ENCODE measurements at places on chromosomes 1 and 21.

DNA sequence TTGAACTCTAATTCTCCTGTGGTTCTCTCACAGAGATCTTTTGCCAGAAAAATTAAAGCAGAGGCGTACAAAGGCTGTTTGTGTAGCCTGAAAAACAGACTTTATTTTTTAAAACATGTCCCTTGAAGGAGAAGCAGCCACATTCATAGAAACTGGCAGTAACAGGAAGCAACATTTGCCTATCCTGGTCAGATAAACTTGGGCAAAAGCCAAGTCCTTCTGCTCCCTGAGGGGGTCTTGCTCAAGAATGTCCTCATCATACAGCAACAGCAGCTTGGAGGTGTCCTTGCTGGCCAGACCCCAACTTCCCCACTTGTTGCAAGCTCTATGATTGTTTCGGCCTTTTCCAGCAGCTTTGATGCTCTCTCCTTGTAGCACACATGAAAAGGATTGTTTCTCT is 36.3 kb downstream of the MSTO1 start:
- no peak for DNase-seq

DNA sequence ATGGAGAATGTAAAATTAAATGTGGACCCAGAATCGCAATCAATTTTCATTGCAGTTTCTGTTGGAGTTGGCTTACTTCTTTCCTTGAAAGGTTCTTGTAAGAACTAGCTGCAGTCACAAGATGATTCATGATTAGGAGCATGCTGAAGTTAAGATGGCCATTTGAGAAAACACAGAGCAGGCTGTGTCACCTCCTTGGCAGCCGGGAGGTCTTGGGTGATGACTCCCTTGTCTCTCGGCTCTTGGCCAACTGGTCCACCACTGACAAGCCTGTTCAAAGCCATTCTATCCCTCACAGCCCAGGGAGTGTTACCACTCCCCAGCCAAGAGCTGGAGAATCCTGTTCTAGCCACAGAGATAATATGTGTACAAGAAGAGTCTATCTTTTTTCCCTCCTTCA is 40.6 kb downstream of the OPTC start:
- no peak for DNase-seq

- DNase-seq, result no peak
Measured at GRCh38 chr1:245770156-245770555, 615.4 kb downstream of the KIF26B start.

DNA sequence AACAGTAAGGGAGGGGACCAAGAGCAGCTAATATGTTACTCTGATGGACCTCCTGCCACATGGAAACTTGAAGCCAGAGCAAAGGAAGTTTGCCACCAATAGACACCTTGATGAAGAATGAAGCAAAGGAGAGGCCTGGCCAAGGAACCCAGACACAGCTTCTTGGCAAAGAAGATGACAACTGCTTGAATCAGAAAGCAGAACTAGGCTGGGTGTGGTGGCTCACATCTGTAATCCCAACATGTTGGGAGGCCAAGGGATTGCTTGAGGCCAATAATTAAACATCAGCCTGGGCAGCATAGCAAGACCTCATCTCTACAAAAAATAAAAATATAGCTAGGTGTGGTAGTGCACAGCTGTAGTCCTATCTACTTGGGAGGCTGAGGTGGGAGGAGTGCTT is 31.7 kb upstream of the CAPZB start:
- DNase-seq, result no peak

DNA sequence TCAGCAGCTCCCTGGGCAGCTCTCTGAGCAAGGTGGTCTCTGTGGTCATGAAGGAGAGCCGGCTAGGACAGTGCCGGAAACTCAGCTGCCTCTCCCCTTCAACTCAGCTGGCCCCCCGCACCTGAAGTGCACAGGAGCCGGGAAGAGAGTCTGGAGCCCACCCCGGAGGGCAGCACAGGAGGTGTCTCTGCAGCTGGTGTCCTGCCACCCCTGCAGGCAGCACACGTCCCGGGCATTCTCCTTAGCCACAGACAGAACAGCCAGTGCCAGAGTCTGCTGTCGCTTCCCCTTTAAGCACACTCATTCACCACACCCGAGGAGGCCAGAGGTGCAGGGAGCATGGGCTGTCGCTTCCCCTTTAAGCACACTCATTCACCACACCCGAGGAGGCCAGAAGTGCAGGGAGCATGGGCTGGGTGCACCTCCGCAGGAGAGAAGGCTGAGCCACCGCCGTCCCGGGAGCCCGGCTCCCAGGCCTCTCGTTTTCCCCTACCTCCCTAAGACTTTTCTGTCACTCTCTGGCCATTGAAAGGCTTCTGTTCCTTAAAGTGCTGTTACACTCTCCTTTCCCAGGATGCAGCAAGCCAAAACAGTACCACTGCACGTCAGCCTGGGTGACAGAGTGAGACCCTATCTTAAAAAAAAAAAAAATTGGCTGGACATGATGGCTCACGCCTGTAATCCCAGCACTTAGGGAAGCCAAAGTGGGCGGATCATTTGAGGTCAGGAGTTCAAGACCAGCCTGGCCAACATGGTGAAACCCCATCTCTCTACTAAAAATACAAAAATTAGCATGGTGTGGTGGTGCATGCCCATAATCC is 16.9 kb upstream of the SAMD11 start:
- no peak for DNase-seq

DNA sequence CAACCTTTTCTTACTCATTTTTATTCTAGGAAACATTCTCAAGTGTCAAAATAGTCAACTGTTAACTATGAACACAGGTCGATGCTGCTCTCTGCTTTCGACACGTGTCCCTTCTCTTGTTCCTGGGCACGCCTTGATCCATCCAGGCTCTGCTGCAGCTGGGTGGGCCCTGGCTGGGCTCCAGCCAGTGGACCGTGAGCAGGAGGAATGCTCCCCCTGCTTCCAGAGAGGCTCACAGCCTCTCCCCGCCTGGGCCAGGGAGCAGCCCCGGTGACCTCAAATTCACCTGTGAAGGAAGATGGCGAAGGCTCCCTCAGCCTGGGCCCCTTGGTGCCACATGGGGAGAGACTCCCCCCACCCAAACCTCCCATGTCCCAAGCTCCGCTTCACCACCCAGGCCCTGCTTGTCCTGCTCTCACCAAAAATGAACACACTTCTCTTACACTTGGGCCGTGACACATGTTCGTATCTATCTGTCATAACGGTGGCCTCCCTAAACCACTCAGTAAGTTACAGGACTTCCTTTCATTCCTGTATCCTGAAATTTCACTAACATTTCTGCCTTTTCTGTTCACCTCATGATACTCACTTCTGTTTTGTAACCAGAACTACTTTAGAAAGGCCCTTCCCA is 24.6 kb upstream of the ADARB1 start:
- no peak for DNase-seq

- DNase-seq, result no peak
Measured at GRCh38 chr21:20023193-20023592, 975.0 kb upstream of the NCAM2 start.

DNA sequence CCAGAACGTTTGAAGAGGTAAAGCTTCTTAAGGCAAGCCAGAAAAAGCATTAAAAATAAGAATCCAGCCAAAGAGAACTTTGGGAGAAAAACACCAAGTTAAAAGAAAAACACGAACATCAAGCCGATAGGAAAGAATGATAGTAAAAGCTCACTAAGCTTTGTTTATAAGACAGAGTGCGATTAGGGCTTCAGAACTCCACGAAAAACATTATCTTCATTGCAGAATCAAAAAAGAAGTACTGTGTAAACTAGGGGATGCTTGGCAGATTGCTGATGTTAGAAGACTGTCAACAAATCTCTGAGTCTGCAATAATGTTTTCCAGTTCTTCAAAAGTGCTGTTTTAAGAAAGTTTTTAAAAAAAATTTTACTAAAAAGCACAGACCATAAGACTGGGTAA is 30.2 kb downstream of the ADAMTS5 start:
- DNase-seq, result no peak

DNA sequence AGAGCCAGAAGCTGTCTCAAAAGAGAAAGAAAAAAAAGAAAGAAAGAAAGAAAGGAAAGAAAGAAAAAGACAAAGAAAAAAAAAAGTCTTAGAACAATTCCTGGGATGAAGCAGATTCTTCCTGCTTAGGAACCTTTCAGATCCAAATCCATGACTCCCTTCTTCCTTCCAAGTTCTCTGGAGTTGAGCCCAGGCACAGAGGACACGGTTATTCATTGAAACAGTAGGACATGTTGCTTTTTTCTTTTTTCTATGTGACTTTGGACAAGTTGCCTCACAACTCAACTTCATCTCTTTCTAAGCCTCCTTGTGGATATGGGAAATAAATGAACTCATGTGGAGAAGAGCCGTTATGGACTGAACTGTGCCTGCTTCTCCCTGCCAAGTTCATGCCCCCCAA is 14.7 kb upstream of the TNFRSF8 start:
- no peak for DNase-seq

- no peak for DNase-seq
Measured at GRCh38 chr1:149849947-149850360, 49.4 kb upstream of the BOLA1 start.

- DNase-seq, result no peak
Measured at GRCh38 chr1:165610866-165611265, 20.2 kb upstream of the MGST3 start.

DNA sequence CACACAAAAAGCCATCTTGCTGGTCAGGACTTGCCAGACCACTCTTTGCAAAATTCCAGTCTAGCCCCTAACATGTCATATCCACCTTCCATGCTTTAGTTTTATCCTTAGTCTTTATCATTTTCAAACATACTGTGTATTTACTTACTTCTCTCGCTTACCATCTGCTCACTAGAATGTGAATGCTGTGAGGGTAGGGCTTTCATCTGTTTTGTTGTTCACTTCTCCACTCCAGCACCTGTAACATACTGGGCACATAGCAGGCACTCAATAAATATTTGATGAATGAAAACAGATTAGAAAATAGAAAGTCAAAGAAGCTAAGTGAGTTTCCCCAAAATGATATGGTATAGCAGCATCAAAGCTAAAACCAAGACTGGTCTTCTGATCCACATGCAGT is 79.9 kb downstream of the OLFML2B start:
- no peak for DNase-seq

GRCh38 chr1:29120947-29121485 is 2.7 kb downstream of the TMEM200B start:
- DNase-seq, result no peak

GRCh38 chr1:67226688-67227087 is 60.4 kb downstream of the IL23R start:
- DNase-seq, result no peak

DNA sequence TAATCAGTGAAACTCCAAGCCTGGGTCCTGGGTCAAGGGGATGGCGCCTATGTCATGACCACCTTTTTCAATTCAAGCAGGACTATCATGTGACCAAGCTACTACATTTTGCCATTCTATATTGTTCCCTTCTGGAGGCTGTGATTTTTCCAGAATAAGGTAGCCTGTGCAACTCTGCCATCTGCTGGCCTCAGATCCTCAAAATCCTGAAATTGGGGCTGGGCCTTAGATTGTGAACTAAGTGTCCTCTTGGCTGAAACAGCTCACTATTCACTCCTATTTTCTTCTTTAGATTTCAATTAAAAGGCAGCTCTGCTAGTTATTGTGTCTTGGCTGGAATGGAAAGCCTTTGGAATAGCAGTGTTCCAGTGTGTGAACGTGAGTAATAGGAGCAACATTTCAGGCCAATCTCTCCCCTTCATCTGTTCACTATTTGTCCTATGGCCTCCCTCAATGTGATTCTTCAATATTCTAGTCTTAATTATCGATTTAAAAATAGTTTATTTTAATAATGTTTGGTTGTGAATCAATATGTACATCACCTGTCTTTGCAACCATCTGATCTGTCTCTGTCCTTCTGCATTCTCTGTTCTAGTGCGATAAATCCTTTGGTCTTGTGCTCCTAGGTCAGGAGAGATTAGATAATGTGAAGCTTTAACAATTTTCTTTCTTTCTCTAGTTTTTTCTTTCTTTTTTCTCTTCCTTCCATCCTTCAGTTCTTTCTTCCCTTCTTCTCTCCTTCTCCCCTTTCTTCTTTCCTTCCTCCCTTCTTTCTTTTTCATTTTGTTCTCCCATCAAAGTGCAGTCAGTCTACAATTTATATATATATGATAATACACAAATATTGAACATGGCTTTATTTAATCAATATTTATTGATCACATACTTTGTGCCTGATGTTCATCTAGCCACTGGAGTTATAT is 69.8 kb downstream of the CR1 start:
- DNase-seq, result no peak

- no peak for DNase-seq
Measured at GRCh38 chr1:93729502-93729901, 47.9 kb upstream of the BCAR3 start.

- DNase-seq, result no peak
Measured at GRCh38 chr1:185108321-185108720, 48.4 kb downstream of the TRMT1L start.

DNA sequence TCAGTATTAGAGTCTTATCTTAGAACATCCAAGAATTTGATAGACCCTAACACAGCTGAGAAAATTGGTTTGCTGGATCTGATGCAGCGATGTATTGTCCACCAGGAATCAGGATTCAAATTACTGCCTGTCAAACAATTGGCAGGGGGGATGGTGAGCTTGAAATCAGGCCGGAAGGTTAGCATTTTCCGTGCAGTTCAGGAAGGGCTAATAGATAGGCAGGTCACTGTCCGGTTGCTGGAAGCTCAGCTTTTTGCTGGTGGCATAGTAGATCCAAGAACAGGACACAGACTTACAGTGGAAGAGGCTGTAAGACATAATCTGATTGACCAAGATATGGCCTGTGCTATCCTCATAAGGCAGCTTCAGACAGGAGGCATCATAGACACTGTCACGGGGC is 127.2 kb downstream of the MACF1 start:
- DNase-seq, result no peak

DNA sequence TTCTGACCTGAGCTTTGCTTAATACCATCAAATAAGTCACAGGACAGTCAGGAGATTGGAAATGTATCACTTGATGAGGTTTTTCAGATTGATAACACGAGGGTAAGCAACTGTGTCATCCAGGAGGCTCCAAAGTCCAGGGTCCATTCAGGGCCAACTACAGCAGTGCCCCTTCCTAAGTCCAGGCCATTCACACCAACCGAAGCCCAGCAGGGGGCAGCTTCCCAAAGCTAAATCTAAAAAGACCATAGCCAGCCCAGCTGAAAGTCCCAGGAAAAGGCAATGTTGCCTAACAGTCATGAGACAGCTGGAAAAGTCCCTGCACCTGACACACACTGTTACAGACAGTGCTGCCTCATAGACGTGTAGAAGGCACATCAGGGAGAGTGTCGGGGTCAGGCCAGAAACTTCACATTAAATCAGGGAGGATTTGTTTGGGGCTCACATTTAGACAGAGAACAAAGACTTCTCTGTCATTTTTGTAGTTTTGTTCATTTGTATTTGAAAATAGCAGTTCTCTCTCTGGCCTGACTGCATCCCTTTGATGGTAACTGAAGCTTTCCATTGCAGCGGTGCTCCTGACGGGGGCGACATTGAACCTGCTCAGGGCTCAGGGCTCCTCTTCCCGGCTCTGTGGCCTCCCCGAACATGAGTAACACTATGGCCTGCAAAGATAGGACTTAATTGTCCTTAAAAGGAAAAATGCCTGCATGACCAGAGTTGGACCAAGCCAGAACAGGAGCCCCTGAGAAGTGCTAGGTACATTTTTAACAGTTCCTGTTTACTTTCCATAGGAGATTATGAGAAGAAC is 200.4 kb downstream of the NRIP1 start:
- no peak for DNase-seq
